ENCODE measurements at places on chromosomes 7 and 10.
A peak's percentile ranks its signal among the peaks of the same experiment; 100 is the strongest.

GRCh38 chr10:36181426-36182178 lies 539.5 kb upstream of the FZD8 start:
- DNase-seq = peak; percentile 44

DNA sequence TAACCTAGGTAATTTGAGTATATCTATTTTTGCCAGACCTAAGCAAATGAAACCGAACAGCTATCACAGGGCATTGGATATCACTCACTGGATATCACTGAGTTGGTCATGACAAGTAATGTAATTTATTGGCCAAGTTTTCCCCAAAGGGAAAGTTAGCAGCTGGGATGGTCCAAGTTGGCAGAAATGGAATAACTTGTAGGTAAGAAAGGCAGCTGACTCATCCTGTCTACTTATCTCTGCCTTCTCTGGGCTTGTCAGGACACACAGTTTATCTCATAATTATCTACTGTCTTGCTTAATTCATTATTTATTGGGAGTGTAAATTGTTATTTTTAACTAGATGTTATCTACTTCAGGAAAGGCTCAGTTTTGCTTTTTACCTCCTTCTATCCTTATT lies 502.0 kb upstream of the DPP6 start:
- DNase-seq = no peak

DNA sequence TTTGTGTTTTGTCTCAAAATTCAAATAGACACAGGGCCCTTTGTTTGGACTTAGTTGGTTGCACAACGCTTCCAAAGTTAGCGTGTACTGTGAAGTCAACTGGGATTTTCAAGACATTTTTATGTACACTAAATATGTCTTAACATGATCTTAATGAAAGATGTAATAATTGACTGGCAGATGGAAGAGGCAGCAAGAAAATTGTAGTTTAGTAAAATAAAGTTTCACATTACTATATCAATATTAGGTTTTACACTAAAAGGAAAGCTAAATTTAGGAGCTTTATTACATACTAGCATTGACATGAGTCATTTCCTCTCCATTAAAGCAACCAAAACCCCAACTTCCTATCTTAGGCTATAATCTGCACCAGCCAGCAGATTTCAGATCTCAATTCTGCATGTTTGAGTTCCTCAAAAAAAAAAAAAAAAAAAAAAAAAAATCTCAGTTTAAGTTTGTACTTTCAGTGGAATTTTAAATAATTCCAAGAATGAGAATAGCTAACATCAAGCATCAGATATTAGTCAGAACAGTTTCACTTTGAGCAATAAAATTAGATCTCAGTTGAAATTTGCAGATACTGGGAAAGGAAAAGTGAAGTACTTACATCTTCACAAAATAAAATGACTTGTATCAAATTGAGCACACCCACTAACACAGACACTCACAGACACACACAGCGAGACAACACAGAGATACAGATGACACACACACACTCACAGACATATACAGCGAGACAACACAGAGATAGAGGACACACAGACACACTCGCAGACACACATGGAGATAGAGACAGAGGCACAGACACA lies 346.6 kb upstream of the KLF6 start:
- peak; percentile 88 for DNase-seq

DNA sequence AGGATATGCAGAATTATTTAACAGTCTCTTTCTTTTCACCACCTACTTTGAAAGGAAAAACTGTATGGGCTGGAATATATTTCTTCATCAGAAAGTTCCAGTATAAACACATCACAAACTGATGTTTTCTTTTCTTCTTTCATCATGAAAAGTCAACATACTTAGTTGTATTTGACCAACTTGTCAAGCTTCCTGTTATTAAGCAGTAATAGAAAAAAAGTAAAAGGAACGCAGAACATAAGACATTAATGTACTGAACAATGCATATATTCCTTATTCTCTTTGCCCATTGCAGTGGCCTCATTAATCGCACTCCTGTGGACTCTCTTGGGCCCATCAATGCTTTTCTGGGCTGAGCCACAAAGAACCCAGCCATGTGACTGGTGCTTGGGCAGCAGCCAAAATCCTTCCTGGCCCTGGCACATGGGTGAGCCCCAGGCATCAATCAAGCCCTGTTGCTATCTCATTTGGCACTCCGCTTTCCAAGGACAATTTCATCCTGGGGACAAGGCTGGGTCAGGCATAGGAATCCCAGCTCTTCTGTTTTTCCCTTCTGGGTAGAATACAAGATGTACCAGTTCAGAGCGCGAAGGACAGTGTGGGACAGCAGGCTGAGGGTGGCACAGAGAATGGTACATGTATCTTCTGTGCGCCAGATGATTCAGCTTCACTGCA lies 42.3 kb downstream of the RHOBTB1 start:
- DNase-seq = no peak

- no peak for DNase-seq
Measured at GRCh38 chr7:636396-636795, 90.1 kb upstream of the DNAAF5 start.

DNA sequence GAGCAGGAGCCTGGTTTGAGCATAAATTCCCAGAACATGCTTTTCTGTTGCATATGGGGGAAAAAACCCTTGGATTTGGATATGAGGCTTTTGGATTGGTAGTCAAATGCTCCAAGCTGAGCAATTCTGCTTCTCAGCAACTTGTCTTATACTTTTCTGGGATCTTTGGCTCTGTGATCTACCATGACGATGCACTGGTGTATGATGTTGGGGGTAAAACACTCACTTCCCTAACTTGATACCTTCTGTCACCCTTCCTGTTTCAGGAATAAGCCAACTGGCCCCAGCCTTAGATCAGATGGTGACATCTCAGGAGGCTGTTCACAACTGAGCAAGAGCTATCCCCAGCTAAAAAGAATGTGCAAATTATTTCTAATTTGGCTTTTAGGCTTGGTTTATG lies 13.1 kb upstream of the CPA4 start:
- no peak for DNase-seq

GRCh38 chr10:51716981-51717380 lies 17.6 kb upstream of the CSTF2T start:
- DNase-seq = no peak

DNA sequence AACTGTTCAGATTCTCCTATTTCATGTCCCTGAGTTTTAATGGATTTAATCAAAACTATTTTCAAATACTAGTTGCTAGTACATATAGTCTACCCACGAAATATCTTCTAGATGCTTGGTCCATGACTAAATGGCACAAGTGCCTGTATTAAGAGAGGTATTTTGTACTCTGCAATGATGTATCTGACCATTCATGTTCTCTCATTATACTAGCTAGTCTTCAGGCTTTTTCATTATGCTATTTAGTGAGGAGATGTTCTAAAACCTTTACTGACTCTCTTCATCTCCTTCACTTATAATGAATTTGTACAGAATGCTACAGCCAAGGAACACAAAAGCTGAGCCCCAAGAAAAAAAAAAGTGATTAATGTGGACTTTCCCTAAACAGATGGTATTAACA lies 222.5 kb downstream of the AHR start:
- DNase-seq = no peak

- no peak for DNase-seq
Measured at GRCh38 chr10:50619882-50620281, 3.9 kb downstream of the SGMS1 start.

GRCh38 chr7:66952343-66953043 lies 31.5 kb downstream of the TMEM248 start:
- no peak for DNase-seq

GRCh38 chr7:151205730-151206129 lies 4.6 kb downstream of the H2BK1 start:
- DNase-seq = no peak

DNA sequence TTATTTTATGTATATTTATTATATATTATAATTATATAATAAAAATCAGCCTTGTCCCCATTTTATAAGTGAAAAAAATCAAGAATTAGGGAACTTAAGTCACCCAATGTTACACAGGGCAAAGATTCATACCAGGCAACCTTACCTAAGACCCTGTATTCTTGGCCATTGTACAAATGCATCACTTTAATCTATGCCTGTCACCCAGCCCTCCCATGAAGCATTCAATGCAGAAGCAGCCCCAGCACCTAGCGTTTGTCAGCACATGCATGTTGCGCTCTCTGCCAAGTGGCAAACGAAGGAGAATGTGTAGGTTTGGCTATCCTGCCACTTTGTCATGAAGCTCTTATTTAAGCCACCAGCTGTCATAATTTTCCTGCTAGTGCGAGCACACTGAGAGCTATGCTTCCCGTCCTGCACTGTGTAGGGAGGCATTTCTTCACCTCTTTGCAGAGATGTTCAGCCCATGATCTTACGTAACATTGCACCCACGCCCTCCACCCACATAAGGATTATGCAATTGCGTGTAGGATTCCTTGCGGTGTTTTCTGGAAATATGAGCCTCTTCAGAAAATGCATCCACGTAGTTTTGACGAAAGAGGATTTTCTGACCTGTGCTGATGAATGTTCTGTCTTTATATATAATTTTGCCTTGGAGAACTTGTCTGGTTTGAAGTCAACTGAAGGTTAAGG lies 7.7 kb upstream of the COBL start:
- DNase-seq = no peak

GRCh38 chr7:101058355-101058754 lies 26.9 kb upstream of the TRIM56 start:
- DNase-seq = no peak

- DNase-seq = no peak
Measured at GRCh38 chr10:23370106-23370505, 25.5 kb upstream of the C10orf67 start.

- DNase-seq = no peak
Measured at GRCh38 chr10:91163869-91164474, 56.5 kb upstream of the PCGF5 start.

GRCh38 chr10:17891435-17891834 lies 60.3 kb upstream of the SLC39A12 start:
- DNase-seq = no peak

DNA sequence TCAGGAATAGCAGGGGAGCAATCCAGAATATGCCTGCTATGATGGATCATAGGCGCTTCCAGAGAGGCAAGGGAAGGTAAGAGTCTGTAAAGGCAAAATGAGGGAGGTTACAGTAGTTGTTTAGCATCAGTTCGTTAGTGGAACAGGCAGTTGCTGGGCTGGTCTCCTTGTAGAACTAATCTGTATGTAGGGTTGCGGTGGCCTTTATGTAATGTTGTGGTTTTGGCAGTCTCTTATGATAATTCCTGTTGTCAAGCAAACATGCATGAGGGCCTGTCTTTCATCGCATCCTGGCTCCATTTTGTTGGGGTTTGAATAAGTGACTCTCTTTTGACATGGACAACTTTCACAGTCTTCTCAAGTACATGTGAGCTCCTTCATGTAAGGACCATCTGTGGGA lies 427.8 kb upstream of the LRGUK start:
- DNase-seq = no peak

- DNase-seq = no peak
Measured at GRCh38 chr7:136030867-136031318, 53.7 kb upstream of the MTPN start.

- no peak for DNase-seq
Measured at GRCh38 chr10:48285710-48286109, 11.2 kb upstream of the FRMPD2 start.

DNA sequence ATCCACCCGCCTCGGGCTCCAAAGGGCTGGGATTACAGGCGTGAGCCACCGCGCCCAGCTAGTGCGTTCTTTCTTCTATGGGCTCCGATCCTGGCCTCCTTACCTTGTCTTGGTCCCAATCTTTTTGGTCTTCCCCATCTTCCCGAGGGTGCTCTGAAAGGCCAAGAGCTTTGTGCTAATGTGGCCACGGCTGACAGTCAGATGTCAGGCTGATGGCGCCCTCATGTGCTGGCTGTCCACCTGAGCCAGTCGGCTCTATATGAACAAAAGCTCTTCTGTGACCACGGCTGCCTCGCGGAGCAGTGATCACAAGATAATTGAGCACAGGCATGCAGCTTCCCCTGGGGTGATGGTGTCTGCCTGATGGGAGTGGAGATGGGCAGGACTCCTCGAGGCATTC lies 11.0 kb upstream of the AHCYL2 start:
- no peak for DNase-seq

DNA sequence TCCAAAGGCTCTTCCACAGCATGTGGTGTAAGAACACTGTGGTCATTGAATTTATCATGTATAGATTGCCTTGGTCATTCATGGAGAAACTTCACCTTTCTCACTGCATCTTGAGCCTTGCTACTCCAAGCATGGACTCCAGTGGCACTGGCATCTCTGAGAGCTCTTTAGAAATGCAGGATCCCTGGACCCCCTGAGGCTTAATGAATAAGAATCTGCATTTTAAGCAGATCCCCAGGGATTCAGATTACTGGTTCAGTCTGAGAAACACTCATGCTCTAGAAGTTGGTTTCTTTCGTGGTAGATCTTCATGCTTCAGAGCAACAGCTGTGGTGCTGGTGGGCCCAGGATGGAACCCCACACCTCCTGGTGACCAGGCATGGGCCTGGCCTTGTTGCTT lies 63.2 kb downstream of the CFAP58 start:
- no peak for DNase-seq

DNA sequence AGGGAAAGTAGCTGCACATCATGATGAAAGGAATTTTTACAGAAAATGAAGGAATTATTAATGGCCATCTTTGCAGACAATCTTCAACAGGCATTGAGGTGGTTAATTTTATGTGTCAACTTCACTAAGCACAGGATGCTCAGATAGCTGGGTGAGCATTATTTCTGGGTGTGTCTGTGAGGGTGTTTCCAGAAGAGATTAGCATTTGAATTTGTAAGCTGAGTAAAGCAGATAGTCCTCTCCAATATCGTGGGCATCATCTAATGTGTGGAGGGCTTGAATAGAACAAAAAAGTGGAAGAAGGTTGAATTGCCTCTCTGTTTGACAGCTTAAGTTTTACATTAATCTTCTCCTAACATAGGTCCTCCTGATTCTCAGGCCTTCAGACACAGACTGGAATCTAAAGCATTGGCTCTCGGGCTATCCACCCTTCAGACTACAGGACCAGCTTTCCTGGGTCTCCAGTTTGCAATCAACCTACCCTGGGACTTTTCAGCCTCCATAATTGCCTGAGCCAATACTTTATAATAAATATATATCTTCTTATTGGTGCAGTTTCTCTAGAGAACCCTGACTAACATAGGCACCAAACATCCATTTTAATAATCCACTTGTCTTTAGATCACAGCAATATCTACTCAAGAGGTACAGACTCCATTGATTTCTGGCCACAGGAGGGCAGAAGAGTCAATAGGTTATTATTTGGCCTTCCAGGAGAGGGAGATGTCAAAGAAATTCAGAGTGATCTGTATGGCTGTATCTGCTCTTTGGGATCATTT lies 10.5 kb upstream of the CRPPA start:
- DNase-seq = no peak
